ENCODE measurements at places on chromosomes 7 and 10.

DNA sequence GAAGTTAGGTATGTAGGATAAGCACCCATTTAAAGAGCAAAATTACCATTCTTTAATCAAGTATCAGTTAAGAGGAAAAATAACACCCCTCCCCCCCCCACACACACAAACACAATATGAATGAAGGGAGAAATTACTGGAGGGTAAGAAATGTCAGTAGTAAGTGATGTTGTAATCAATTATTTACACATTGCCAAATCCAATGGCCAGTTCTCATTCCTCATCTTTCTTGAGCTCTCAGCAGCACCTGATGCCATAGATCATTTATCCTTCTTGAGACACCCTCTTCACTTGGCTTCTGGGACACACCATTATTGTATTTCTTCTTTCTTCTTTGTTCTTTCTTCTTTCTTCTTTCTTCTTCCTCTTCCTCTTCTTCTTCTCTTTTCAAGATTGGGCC lies 33.7 kb upstream of the FAM3C start:
- no peak for DNase-seq

DNA sequence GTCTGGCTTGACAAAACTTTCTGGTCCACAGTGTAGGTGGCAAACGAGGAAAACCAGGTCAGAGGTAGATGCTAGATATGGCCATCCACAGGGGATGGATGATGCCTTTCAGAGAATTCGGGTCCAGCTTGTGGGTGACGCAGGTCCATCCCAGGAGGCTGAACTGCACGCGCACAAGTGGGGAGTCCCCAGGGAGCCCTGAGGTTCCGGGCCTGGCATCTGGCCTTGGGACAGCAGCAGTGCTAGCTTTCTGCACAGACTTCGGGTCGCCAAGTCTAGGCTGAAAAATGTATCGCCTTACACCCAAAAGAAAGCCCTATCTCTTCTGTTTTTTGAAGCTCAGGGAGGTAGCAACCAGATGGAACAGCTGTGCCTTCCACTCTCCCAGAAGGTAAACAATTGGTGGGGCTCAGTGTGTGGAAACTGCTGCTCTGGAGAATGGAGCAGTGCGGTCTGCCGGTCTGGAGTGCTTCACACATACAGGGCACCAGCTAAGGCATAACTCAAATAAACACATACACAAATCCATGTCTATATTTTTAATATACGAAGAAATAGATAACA lies 119.3 kb upstream of the ACBD5 start:
- no peak for DNase-seq

- no peak for DNase-seq
These were observed 21.0 kb downstream of the CDK6 start for GRCh38 chr7:92815412-92815811.

GRCh38 chr10:58856508-58857240 lies 319.8 kb upstream of the PHYHIPL start:
- no peak for DNase-seq

- DNase-seq = no peak
These were observed 34.5 kb upstream of the MEOX2 start for GRCh38 chr7:15720849-15721471.

- no peak for DNase-seq
These were observed 478.0 kb upstream of the KLF6 start for GRCh38 chr10:4262870-4263600.

GRCh38 chr7:32888505-32888904 lies 3.1 kb downstream of the KBTBD2 start:
- DNase-seq = no peak

DNA sequence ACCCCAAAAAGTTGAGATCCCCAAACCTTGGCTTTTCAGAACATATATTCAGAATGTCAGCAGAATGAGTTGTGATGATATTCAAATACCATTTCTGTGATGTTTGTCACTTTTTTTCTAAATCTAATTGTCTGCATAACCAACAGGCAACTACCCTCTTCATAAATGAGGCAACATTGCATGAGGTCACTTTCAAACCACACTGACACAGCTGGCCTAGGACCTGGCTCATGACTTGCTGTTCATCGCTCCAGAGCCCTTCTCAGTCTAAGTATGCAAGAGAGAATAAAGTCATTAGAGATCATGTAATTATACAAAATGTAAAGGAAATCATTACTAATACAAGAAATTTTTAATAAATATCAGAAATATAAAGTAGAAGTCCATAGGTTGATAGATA lies 681.9 kb downstream of the GRM8 start:
- DNase-seq = no peak

DNA sequence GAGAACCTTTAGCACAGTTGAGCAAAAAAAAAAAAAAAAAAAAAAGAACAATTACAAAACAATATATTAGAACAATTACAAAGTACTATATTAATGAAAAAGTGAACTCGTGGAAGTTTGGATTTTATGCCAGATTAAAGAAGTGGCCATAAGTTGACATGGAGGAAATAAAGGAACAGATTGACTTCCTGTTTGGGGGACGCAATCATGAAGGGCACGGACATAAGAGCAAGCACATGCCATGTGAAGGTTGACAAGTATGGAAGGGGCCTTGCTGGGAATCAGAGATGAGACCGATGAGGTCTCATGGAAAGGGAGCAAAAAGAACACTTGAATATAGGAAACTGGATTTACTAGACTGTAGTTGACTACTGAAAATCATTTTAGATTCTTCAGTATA lies 61.7 kb downstream of the ICA1 start:
- DNase-seq = no peak

DNA sequence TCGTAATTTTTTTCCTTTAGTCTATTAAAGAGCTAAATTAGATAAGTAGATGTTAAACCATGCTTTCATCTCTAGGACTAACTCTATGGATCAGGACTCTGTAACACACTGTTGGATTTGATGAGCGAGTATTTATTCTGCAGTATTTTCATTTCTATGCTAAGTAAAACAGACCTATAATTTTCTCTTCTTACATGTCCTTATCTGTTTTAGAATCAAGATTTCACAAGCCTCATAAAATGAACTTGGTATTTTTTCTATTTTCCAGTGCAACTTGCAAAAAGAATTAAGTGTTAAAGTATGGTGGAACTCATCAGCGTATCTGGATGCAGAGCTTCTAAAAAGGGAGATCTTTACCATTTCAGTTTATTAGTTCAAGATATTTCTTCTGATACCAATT lies 2.4 kb downstream of the CACUL1 start:
- DNase-seq = no peak

DNA sequence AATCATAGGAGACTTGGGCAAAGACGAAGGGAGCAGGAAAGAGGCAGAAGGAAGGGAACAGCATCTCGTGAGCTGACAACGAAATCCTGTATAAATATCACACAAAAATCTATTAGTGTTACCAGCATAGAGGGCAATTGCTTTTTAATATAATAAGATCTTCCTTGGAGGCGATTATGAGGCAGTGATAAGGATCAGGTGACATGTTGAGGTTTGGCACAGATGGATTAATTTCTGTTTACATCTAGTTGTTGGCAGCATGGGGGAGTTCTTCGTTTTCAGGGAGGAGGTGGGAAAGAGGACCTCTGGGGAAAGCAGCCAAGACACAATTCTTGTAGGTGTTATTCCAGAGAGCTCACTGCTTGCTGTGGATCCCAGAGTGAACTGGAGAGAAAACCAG lies 163.8 kb downstream of the PLXNA4 start:
- no peak for DNase-seq

- no peak for DNase-seq
These were observed 393.4 kb downstream of the ACTR3B start for GRCh38 chr7:153152801-153153422.

DNA sequence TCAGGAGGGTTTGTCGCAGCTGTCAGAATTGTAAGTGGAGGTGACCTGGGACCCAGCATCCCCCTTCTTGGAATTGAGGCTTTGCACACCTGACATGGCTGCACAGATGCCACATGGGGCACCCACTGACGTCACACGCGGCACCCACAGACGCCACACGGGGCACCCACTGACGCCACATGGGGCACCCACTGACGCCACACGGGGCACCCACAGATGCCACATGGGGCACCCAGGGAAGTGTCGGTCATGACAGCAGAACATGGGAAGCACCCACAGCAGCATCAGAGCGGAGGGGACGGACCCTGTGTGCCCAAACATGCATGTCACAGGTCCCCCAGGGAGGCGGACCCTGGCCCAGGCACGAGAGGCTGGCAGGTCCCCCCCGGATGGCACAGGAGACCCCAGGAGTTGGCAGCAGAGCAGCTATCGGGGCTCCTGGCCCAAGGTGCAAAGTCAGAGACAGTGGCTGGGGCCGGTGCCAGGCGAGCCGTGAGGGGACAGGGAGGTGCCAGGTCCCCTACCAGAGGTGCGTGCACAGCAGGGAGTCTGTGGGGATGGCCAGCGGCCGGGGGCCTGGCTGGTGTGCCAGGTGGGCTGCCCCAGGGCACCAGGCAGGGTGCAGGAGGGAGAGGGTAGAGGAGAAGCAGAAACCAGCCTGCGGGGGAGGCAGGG lies 21.1 kb downstream of the KNDC1 start:
- no peak for DNase-seq

DNA sequence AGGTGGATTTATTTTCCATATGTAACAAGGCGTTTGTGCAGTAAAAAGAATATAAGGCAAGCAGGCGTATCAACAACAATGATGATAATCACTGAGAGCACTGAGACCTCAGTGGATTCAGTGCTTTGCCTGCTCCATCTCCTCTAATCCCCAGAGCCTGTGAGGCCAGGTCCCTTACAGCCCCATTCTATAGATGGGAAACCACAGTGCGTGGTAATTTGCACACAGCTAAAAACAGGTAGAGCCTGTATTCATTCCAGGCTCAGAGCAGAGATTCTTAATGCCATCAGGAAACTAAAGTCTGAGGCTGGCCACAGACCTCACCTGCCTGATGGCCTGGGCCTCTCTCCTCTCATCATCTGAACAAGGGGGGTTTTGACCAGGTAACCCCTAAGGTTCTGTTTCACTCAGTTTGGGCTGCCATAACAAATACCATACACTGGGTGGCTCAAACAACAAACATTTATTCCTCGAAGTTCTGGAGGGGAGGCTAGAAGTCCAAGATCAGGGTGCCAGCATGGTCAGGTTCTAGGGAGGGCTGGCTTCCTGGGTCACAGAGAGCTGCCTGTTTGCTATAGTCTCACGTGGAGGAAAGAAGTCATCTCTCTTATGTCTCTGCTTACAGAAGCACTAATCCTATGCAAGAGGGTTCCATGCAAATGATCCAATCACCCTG lies 10.3 kb upstream of the RASSF4 start:
- DNase-seq = no peak

GRCh38 chr7:94276795-94277194 lies 117.9 kb upstream of the COL1A2 start:
- no peak for DNase-seq

- no peak for DNase-seq
These were observed at the start of gene SAMD9L for GRCh38 chr7:93148144-93148543. Gene SAMD9L (minus strand): TSS chr7:93148385. CDS start chr7:93135971, 12,414 bp downstream.

DNA sequence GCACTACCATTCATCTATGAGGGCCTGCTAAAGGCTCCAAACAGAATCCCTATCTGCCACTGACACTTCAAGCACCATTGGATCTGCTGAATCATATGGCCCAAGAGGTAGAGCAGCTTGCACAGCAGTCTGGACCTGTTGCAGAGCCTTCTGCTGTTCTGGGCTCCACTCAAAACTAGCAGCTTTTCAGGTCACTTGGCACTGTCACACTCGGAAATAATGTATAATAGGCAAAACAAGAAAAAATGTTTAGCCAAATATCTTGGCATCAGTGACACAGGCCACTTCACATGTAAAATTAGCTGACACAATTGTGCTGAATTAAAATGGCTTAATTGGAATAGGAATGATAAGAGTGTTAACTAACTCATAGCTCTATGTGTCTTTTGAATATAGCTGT lies 1182.9 kb upstream of the LRRTM3 start:
- DNase-seq = no peak

- no peak for DNase-seq
These were observed 953.2 kb downstream of the CNTNAP2 start for GRCh38 chr7:147069771-147070170.

DNA sequence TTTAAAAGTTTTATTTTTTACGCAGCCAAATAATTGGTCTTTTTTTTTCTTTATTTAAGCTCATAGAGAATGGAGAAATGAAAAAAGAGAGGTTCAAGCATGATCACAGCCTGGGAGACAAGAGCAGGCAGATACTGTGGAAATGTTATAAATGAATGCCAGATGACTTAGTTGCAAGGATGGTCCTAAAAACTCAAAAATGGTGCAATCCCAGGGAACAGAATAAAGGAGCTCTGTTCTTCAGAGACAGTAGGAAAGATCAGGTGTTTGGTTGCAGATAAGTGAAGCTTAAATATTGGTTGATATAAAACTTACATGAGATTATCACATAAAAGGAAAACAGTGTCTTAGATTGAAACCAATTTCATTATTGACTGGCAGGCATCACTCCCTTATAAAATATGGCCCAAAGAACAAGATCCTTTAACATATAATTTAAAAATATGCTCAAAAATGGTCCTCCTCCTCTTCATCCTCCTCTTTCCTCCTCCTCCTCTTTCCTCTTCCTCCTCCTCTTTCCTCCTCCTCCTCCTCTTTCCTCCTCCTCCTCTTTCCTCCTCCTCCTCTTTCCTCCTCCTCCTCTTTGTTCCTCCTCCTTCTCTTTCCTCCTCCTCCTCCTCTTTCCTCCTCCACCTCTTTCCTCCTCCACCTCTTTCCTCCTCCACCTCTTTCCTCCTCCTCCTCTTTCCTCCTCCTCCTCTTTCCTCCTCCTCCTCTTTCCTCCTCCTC lies 18.6 kb downstream of the GNAT3 start:
- no peak for DNase-seq

DNA sequence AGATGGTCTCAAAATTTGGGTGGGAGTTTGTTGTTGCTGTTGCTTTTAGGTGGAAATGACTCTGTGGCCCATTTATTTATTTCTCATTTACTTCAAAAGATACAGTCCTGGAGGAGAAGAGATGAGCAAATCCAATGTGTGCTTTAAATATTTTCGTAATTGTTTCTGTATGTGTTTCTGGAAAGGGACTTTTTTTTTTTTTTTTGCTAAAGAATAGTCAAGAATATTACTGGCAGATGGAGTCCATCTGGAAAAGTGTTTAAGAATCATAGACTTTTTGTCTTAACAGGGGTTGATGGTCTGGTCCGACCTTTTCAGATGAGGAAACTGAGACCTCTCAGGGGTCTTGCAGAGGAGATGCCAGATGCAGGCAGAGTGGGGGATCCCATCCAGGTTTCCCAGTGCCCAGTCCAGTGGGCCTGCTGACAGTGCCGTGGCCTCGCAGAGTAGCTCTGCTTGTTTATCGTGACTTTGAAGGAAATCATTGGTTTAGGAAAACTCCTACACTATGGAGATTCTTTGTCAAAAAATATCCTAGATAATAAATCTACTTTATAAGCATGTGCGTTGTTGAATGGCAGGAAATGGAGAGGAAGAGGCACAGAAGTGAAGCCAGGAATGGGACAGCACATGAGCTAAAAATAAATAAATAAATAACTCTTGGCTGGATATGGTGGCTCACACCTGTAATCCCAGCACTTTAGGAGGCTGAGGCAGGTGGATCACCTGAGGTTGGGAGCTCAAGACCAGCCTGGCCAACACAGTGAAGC lies 164.3 kb upstream of the SVIL start:
- DNase-seq = no peak

All from stimulated activated CD4-positive, alpha-beta T cell treated with anti-CD3 and anti-CD28 coated beads, Interleukin-1b, Interleukin-23, amount 100 ng/mL, for 1 hour (primary cell).